ENCODE measurements at places on chromosomes 2 and 18.

GRCh38 chr2:178796079-178796677 lies 11.0 kb downstream of the TTN start:
- DNase-seq: no peak

DNA sequence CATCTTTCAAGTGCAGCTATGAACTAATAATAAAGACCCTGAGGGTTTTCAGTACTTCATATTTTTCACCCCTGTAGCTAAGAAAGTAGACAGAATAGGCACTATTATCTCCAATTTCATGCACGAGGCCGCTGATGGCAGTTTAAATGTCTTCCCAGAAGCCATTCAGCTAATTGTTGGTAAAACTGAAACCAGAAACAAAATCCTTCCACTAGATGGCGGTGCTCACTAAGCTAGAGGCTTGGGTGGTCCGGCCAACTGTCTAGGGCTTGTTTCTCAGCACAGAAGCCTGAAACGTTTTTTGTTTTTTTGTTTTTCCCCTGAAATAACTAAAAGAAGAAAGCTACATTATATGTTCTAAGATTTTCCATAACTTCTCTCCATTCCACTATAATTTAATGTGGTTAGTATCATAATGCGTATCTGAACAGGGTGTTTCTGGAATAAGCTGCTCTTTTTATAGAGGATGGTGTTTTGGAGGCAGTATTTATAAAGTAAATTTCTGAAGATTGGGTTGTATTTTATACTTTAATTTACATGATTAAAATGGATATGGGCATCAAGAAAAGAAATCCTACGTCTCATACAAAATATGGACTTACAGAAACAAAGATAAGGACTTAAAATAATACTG lies 159.4 kb downstream of the PIK3C3 start:
- DNase-seq: peak; percentile 66

DNA sequence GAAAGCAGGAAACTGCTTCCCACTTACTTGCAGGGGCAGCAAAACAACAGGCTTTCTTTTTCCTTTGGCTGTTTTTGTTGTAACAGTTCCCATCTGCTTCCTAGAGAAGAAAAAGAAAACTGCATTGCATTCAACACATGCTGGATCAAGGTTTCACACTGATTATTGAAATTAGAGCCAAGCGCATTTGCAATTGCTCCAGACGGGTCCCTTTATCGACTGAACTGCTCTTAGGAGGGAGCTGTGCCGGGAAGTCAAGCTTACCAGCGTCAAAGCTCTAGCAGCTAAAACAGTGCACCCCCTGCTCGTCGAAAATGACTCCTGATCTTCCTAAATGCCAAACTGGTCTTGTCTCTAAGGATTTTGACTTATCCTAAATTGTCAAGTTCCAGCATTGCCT lies 164.0 kb upstream of the SESTD1 start:
- DNase-seq: no peak

GRCh38 chr18:79942786-79943607 lies 8.5 kb downstream of the SLC66A2 start:
- DNase-seq: no peak

- no peak for DNase-seq
Measured at GRCh38 chr18:3321133-3321812, 59.3 kb downstream of the MYL12B start.

- no peak for DNase-seq
Measured at GRCh38 chr2:168730344-168730743, 72.1 kb upstream of the NOSTRIN start.
